A549 treated with Mapracorat at 1 μM for 4 hours (cell line): ENCODE measurements at places on chromosomes 6 and 20. TPM values are rescaled to one million over a fixed set of nuclear protein-coding genes. Genes with fewer than 3 reads are reported as not detected.

PGBD1 gene
- total RNA-seq = 3.9 to 5.6 TPM (median 5.1 TPM) in 5 replicates

CLIC5 gene
- total RNA-seq = not detected in 5 replicates

RSPO4 gene
- not detected in 5 replicates for total RNA-seq

SRMS gene
- total RNA-seq = 0.10 to 0.16 TPM in 2 of 5 replicates, not detected in the others

LTB gene
- 0.35 to 0.88 TPM (median 0.51 TPM) in 5 replicates for total RNA-seq

CNBD2 gene
- total RNA-seq = 5.6 to 6.9 TPM (median 6.8 TPM) in 5 replicates

GSTA2 gene
- not detected in 5 replicates for total RNA-seq

LINC00237 gene
- not detected in 5 replicates for total RNA-seq

MAPK13 gene
- total RNA-seq = 0.28 to 1.00 TPM (median 0.74 TPM) in 5 replicates

ANGPT4 gene
- total RNA-seq = 0.03 to 0.05 TPM (median 0.03 TPM) in 3 of 5 replicates, not detected in the others

KIF3B gene
- total RNA-seq = 22.7 to 27.2 TPM (median 24.4 TPM) in 5 replicates

HSPA1L gene
- total RNA-seq = 1.3 to 1.8 TPM (median 1.5 TPM) in 5 replicates
